BJ (cell line): ENCODE measurements at places on chromosomes 12 and 14.
A peak's percentile ranks its signal among the peaks of the same experiment; 100 is the strongest.

DNA sequence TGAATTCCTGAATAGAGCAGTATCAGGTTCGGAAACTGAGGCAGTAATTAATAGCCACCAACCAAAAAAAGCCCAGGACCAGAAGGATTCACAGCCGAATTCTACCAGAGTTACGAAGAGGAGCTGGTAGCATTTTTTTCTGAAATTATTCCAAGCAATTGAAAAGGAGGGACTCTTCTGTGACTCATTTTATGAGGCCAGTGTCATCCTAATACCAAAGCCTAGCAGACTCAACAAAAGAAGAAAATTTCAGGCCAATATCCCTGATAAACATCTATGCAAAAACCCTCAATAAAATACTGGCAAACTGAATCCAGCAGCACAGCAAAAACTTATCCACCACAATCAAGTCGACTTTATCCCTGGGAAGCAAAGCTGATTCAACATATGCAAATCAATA lies 202.3 kb upstream of the SLC16A7 start:
- DNase-seq = no peak

GRCh38 chr12:40648519-40648918 lies 43.7 kb upstream of the CNTN1 start:
- DNase-seq = no peak

DNA sequence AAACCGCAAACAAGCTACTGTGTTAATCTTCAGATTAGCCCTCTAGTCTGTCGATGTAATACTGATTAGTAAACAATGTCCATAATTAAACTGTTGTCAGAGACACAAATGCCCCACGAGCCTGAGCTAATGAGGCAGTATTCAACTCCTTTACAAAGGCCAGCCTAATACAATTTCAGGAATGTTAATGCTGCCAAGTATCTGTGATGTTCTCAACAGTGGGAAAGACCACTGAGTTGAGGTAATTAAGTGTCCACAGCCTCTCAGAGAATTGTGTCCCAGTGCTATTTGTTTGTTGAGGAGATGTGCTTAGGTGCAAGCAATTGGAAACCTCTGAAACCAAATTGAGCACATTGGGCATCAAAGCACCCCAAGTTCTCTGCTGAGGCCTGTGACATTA lies 139.4 kb upstream of the CDKN3 start:
- DNase-seq = no peak

- no peak for DNase-seq
Observed at GRCh38 chr12:120711411-120711810, 1.2 kb downstream of the UNC119B start.

GRCh38 chr12:122917507-122918121 lies 21.7 kb upstream of the VPS37B start:
- DNase-seq = peak; percentile 35

DNA sequence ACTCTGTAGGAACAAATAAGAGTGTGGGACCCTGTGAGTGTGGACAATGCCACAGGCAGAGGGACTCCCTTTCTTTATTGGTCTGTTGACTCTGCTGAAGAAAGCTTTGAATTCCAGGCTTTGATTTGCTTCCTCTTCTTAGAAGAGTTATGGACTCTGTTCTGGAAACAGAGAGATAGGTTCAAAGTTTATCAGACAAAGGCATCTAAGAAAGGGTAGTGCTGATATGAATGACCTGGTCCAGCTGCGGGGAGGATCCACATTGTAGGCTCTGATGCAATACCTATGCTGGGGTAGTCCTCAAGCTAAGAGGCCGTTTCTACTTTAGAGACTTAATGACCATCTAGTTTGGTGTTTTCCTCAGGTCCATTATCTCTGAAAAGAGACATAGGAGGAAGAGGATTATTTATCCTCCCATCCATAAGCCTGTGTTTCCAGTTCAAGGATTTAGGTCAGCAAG lies 10.7 kb upstream of the IKZF4 start:
- DNase-seq = no peak

- no peak for DNase-seq
Observed at GRCh38 chr14:91363776-91364523, 53.7 kb downstream of the CCDC88C start.

- no peak for DNase-seq
Observed at GRCh38 chr14:87170179-87170578, 822.8 kb downstream of the GALC start.

DNA sequence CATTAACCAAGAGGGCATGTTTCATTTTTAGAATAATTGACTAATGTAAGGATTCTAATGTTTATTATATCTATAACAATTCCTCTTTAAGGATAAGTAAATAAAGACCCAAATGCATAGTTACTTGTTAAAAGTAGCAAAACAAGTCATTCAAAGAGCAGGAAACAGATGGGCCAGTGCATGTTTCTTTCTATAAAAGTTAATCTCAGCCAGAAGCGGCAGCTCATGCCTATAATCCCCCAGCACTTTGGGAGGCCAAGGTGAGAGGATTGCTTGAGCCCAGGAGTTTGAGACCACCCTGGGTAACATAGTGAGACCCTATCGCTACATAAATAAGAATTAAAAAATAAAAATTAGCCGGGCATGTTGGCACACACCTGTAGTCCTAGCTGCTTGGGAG lies 391.0 kb upstream of the RGS6 start:
- no peak for DNase-seq

DNA sequence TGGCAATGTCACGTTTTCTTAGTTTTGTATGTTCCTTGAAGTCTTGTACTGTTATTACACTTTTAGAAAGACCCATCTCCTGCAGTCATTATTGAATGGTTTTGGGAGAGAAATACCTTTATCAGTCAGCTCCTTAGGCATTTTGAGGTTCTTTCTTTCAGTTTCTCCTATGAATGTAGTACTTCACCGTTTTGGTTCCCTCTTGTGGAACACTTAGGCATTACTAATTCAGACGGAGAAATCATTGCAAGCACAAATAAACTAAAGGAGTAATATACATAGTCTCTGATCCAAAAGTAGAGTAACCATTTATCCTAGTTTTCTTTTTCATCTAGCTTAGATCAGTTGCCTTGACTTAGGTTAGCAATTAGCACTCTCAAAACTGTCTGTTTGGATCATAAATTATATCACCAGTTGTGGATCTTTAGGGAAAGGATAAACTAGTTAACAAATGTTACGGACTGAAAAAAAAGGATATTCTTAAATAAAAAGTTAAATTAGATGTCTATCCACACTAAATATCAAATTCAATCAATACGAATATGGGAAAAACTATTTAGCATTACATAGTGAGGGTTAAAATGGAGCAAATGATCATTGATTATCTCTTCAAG lies 1538.3 kb upstream of the SEL1L start:
- no peak for DNase-seq
